ENCODE measurements at places on chromosomes 2 and 18.

GRCh38 chr2:15645720-15646385 lies 54.2 kb downstream of the DDX1 start:
- DNase-seq: no peak

DNA sequence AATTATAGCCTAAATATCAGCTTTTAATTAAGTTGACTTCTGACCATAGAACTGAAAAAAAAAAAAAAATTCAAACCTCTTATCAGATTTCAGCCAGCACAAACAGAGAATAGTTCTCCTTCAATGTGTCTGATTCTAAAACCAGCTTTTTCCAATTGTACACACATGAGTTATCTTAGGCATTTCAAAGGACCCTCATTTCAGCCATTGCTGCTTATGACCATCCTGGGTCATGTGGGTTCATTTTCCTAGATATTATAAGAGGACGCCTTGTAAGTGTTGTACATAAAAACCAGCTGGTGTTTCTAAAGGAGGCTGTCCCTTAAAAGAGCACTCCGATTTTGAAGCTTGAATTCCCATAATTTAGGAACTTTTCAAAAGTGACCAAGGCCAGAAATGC lies 62.3 kb upstream of the DYNC1I2 start:
- no peak for DNase-seq

- no peak for DNase-seq
Measured at GRCh38 chr2:134717286-134718022, 1.3 kb downstream of the TMEM163 start.

DNA sequence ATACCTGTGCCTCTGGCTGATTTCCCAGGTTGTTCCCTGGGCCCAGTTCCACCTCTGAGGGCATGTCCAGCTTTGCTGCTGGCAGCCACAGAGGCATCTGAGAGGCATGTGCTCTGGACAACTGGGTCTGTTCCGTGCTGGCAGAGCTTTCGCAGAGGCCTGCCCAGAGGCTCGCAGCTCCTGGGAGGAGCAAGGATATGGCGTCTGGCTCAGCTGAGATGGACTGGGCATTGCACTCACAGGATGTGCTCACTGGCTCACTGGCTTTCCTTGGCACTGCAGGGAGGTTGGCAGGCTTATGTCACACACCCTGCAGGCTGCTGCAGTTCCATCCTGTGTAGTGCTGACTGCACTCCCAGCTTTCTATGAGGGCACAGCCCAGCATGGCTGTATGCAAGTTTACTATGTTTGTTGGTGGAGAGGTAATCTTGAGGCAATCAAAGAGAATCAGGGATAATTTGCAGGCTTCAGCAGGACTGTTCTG lies 172.3 kb downstream of the PRKCE start:
- no peak for DNase-seq

DNA sequence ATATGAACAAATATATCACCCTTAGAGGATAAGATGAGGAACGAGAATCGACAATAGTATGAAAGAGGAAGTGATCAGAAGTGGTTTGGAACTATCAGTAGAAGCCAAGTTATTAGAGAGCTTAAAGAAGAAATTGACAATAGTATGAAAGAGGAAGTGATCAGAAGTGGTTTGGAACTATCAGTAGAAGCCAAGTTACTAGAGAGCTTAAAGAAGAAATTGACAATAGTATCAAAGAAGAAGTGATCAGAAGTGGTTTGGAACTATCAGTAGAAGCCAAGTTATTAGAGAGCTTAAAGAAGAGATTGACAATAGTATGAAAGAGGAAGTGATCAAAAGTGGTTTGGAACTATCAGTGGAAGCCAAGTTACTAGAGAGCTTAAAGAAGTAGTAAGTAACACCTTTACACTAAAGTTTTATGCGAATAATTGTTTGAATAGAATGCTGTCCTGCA lies 175.5 kb downstream of the ZNF407 start:
- peak; percentile 10 for DNase-seq

GRCh38 chr2:20188851-20189250 lies 36.1 kb downstream of the SDC1 start:
- no peak for DNase-seq

- DNase-seq: no peak
Measured at GRCh38 chr2:52895726-52896340, 871.8 kb upstream of the CHAC2 start.

DNA sequence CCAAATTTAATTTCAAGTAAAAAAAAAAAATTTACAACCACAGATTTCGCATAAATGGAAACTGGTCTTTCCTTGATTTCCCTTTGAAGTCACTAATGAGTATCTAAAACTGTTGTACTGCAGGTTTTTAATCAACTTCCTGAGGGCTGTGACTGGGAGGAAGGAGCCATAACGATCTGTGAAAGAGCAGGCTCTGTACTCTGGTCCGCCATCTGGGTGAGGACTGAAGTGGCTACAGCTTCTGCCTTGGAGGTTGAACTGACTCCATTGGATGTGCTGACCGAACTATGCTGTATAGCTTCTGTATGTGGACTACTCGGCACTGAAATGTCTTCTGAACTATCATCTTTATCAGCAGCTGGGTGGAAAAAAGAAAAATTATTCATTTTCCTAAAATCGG lies 69.3 kb upstream of the CHN1 start:
- DNase-seq: no peak

DNA sequence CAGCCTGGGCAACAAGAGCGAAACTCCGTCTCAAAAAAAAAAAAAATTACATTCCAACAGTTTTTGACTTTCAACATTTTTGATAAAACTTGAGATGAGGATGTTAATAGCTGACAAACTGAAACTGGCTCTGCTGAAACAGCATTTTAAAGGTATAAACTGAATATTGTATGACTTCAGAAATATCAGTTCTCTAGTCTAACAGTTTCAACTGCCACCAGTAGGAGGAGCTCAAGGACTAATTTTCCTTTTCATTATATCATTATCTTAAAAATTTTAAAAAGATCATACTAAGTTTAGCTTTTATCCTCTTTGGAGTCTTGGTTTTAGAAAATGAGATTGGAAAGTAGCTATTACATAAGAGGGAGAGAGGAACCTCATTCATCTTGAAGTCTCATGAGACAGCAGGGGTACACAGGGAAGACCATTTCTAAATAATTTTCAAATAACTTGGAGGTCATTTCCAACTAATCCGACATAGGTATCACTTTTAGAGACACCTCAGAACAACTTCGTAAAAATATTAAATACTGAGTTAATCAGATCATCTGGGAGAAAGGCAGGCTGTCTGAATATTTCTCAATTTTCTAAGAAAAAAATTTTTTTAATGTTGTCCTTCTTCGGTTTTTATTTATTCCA lies 37.6 kb upstream of the MCM6 start:
- DNase-seq: peak; percentile 38

DNA sequence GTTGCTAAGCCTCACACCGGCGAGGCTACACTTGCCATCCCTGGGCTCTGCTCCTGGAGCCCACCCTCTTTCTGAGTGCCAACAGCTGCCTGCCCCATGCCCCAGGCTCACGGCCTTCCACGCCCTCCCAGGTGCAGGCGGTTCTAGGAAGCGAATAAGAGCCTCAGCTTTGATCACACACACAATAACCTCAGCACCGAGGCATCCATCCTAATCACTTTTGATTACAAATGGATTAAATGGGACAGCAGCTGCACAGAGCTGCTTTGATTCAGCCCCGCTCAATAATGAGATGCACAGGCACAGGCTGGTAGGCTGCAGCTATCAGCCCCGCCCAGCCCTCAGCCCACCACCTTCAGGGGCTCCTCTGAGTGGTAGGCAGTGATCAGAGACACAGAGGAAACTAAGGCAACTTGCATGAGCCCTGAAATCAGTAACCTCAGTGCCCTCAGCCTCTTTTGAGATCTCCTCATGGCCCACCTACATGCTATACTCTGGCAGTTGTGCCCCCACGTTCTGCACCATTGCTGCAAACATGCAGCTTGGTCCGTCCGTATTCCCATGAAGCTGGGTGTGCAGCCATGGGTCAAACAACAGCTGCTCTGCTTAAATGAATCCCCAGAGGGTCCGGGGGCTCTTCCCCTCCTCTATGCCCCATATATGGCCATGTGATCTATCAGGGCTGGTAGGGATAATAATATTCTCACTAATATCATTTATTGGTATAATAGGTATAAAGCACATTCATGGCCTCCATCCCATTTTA lies 171.4 kb downstream of the SETBP1 start:
- DNase-seq: no peak

- no peak for DNase-seq
Measured at GRCh38 chr2:96773922-96774321, 13.2 kb downstream of the CNNM4 start.

DNA sequence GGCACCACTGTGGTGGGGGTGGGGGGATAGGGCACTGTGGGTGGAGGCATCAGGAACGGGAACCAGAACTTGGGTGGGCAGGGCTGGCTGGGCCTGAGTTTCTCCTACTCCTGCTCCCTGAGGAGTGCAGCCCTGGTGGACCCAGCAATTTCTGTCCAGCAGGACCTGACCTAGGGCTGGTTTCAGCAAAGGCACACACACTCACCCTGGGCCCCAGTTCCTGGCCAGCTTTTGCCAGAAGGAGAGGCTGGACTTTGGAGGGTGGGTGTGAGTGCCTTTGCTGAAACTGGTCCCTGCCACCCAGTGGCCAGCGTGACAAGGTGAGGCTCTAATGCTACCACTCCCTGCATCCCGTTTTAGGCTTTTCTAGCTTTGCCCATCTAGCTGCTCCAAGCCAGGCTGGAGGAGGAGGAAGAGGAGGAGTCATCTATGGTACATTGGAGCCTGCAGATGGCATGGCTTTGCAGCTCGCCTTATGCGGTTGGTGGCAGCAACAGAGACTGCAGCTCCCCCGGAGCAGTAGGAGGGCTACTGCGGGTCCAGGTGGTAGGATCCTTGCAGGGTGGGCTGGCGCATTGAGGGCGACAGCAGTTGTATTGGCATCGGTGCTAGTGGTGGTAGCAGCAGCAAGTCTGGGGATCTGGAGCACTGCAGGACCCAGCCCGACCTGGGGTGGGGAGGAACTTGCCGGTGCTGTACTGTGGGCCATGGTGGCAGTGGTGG lies 40.4 kb upstream of the IMP4 start:
- DNase-seq: no peak

DNA sequence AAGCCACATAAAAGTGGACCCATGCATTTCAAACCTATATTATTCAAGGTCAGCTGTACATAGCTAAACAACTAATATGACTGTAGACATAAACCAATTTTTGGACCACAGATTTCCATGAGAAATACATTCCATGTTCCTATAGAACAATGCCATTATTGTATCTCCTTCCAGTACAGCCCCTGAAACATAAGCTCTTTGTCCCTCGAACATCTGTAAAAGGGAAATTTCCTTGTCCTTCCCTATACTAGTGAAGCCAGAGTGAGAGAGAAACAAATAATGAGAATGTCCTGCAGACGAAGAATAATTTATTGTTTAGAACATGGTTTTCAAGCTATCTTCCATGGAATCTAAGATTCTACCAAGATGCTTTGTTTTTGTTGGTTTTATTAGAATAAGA lies 75.3 kb downstream of the GORASP2 start:
- DNase-seq: no peak

DNA sequence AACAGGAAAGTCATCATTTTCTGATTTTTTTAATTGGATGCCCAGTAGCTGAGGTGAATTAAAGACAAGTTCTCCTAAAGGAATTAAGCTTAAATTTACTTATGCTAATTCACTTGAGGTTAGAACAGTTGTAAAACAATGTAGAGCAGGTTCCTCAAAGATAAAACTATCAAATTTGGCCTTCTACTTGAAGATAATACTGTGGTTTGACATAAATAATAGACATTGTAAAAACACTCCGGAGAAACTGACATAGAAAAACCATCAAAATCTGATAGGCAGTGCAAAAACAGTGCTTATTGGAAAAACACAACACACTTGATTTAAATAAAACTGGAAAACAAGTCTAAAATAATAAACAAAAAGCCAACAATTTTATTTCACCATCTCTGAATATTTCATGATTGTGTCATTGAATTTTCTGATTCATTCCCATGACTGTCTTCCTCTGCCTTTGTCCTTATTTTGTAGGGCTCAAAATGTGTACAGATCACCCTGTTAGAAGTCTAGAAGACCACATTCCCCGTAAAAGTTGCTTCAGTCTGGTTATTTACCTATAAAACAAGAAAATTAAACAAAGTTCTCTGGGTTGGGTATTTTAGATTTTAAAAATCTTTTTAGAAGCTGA lies 28.3 kb upstream of the SLC40A1 start:
- DNase-seq: no peak

GRCh38 chr2:68769586-68770270 lies 35.1 kb downstream of the ARHGAP25 start:
- DNase-seq: no peak

GRCh38 chr2:165539985-165540384 lies 70.5 kb downstream of the CSRNP3 start:
- DNase-seq: no peak

DNA sequence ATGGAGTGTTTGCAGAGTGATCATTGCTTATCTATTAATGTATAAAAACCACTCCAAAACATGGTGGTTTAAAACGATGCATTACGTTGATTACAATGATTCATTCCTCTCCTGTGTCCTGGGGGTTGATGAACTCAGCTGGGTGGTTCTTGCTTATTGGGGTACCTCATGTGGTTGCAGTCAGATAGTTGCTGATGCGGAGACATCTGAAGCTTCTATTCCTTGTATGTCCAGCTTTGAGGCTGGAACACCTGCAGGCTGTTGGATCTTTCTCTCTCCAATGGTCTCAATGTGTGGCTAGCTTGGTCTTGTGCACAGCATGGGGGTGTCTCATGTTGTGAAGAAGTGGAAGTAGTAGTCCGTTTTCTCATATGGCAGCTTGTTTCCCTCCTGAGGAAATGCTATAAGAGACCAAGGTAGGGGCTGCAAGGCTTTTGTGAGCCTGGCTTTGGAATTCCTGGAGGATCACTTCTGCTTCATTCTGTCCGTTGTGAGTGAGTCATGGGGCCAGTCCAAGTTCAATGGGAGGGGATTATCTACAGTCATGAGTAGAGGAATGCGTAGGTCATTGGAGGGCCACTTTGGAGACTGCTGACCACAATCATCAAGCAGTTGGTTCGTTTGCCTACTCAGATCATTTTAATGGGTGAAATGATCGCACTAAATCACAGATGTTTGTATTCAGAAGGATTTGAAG lies 601.0 kb downstream of the SLC4A3 start:
- no peak for DNase-seq

DNA sequence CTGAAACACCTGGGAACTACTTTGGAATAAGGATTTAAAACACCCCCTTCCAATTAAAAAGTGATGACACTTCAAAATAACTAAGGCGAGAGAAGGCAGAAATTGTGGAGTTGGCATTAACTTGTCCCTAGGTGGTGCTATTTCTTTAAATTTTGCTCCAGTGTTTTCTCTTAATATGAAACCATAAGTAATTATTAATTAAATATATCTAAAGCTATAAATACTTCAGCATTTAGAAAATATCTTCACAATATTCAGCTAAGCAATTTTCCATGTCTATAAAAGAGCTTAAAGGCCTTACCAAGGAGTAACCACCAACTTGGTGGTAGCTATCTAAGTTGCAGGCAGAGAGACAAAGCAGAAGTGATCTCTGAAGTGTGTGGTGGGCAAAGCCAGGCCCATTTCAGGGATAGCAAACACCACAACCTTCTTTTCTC lies 186.8 kb upstream of the PGAP1 start:
- peak; percentile 48 for DNase-seq

Measured in GM10248 (cell line).